ENCODE measurements at places on chromosomes 1 and 21.

DNA sequence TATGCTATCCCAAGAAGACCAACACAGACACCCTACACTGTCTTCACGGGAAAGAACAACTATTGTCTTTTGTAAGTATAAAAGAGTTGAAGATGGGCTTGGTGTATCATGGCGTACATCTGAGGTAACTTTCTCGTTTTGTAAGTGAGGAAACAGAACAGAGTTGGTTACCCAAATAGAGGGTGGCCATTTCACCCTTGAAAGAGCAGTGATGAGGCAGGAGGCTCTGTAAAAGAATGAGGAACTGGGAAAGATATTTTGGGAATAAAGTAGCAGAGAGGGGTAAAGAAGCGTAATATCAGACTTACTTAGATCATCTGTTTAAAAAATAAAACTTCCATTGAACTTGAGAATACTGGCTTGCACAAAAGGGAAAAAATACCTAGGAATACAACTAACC lies 18.9 kb downstream of the FCRL2 start:
- no peak for DNase-seq

GRCh38 chr1:76138217-76138616 lies 63.7 kb downstream of the ST6GALNAC3 start:
- no peak for DNase-seq

GRCh38 chr1:77614037-77614436 lies 68.4 kb downstream of the ZZZ3 start:
- no peak for DNase-seq

GRCh38 chr1:27416387-27417111 lies 24.1 kb downstream of the GPR3 start:
- no peak for DNase-seq

- no peak for DNase-seq
Measured at GRCh38 chr21:44263221-44263760, 1.6 kb upstream of the DNMT3L start.

- DNase-seq, result peak; percentile 93
Measured at GRCh38 chr1:171141688-171142415, 43.2 kb upstream of the FMO2 start.

DNA sequence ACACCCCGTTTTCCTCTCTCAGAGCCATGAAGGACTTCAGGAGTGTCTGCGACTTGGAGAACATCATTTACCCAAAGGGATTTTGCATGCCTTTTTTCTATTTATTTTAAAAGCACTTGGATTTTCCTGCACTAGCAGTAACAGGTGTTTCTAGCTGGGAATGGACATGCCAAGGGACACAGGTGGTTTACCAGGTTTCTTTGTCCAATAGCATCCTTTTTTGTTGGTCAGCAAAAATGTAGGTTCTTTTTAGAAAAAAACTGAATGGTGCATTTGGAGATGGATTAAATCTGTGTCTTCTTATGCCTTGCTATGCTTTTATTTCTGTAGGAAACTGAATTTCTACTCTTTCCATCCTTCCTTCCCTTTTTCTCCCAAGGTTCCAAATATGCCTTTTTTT lies 132.8 kb upstream of the COL6A1 start:
- no peak for DNase-seq

DNA sequence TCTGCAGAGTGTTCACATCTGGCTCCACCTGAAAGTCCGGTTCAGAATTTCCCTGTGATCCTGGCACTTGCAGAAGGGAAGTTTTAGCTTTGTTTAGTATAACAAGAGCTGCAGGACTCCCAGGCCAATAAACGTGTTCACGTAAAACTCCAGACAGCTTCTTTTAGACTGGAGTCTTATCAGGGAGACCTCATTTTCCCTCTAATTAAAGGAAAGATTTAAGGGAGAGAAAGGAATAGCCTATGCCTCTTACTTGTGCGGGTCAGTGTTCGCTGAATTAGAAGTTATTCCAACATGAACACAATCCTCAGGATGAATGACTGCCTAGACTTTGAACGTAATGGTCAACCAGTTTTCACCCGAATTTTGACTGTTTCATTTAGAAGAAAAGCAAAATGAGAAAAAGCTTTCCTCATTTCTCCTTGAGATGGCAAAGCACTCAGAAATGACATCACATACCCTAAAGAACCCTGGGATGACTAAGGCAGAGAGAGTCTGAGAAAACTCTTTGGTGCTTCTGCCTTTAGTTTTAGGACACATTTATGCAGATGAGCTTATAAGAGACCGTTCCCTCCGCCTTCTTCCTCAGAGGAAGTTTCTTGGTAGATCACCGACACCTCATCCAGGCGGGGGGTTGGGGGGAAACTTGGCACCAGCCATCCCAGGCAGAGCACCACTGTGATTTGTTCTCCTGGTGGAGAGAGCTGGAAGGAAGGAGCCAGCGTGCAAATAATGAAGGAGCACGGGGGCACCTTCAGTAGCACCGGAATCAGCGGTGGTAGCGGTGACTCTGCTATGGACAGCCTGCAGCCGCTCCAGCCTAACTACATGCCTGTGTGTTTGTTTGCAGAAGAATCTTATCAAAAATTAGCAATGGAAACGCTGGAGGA lies 202.1 kb upstream of the SGIP1 start:
- DNase-seq, result no peak

- DNase-seq, result no peak
Measured at GRCh38 chr1:117890452-117890851, 39.0 kb downstream of the GDAP2 start.

- DNase-seq, result no peak
Measured at GRCh38 chr1:224375059-224375458, 18.4 kb downstream of the CNIH4 start.

DNA sequence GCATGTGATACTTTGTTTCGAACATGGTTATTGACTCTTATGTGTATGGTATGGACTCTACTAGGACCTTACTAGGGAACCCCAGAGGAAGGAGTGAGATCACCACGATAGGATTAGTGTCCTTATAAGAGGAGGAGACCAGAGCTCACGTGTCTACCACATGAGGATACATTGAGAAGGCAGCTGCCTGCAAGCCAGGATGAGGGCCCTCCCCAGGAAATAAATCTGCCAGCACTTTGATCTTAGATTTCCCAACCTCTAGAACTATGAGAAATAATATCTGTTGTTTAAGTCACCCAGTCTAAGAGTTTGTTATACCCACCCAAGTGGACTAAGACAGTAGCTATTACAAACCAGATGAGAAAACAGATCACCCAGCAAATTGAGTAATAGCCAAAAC lies 559.3 kb upstream of the USP24 start:
- no peak for DNase-seq

- no peak for DNase-seq
Measured at GRCh38 chr1:209162651-209163050, 420.9 kb upstream of the CAMK1G start.

GRCh38 chr1:228198977-228199590 lies 8.8 kb upstream of the OBSCN start:
- DNase-seq, result no peak

- DNase-seq, result no peak
Measured at GRCh38 chr1:224251741-224252146, 68.7 kb downstream of the DEGS1 start.

DNA sequence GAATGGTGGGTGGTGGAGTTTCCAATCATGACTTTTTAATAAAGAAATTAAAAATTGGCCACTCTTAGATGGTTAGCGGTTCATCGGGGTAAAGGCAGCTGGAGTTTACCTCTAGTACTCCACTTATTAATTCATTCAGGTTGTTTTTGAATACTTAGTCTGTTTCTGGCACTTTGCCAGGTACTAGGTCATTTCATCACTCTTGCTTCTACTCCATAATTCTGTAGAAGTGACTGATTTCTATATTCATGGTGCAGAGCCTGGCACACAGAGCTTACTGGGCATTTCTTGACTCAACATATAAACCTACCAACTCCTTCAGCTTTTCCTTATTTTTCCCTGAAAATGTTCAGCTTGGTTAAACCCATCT lies 31.5 kb downstream of the FOXD2 start:
- no peak for DNase-seq

- no peak for DNase-seq
Measured at GRCh38 chr1:111605576-111605975, 14.0 kb upstream of the RAP1A start.

GRCh38 chr1:14623090-14623489 lies 24.6 kb downstream of the KAZN start:
- DNase-seq, result no peak

All from vagina (tissue), 2 donors.